ENCODE measurements at places on chromosomes 1 and 21.

GRCh38 chr1:47399138-47399845, 16.8 kb upstream of the FOXE3 start:
- ATAC-seq, result peak; percentile 72

- no peak for ATAC-seq
These were observed 9.8 kb downstream of the RGS8 start for GRCh38 chr1:182674346-182675246.

DNA sequence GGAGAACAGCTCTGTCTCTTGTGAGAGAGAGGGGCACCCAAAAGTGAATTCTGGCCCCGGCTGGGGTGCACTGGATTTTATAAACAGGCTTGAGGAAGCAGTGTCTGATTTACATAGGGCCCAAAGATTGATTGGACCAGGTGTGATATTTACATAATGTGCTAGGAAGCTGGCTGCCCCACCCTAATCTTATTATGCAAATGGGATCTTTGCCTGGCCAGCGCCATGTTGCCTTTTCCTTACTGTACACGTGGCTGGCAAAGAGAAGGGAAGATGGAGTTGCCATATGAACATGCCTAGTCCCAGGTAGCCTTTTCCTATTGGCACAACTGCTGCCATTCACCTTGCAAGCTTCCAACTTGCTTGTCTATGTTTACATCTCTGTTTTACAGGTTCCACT, 29.0 kb upstream of the CFHR4 start:
- ATAC-seq, result no peak

- ATAC-seq, result peak; percentile 2
These were observed 465 bp downstream of the HUNK start for GRCh38 chr21:31873275-31873695.

DNA sequence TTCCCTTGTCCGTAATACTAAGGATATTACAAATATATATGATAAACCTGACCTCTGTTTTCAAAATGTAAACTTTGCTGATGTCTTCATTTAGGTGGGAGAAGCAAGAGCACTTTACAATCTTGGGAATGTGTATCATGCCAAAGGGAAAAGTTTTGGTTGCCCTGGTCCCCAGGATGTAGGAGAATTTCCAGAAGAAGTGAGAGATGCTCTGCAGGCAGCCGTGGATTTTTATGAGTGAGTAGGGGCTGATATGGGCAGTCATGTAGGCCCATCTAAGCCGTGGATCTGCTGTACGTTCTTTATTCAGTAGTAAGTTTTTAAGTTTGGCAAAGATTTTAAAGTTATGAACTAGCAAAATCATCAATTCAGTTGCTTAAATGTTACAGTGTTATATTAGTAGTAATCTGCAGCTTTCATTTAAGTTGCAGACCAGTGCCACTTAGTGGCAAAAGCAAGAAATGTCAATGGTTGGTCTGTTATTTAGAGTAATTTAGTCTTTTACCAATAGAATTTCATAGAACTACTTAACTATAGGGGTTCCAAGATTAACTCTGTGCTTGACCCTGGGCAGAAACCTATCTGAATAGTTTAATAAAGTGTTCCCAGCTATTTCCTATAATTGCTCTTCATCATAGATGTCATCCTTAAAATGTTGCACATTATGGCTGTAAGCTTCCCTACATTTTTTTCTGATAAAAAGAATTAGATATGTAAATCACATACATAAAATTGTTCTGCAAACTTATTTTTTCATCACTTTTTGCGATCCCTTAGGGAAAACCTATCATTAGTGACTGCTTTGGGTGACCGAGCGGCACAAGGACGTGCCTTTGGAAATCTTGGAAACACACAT, 21.3 kb downstream of the GPSM2 start:
- ATAC-seq, result no peak

DNA sequence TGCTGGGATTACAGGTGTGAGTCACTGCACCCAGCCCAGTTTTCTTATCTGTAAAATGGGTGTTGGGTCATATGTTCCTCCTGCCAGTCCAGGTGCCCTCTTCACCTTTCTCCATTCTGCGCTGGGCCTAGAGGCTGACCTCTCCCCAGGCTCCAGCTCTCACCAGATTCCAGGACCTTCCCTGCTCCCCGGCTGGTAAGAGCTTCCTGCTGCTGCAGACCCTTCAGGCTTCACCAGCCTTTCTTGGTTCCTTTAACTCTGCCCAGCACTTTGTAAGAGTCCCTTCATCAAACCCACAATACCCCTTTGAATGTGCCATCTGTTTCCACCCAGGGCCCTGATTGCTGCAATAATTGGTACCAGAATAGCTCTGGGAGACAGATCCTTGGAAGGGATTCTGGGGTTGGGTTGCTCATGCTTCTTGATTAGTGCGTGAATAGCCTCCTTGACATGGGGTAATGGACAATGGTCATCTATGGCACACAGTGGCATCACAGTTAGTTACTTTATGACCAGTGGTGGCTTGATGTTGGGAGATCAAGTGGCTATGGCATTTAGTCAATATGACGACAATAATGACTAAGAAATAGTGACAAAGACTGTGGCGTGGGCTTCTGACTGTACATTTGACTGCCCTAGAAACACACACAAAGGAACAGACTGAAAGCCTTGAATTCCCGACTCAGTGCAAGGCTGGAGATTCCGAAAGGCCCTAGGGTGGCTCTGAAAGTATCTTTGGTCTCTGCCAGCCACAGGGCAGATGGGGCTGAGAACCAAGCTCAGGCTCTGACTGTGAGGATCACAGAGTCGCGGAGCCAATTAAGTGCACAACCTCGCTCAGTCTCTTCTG, 67.3 kb downstream of the SLC9A1 start:
- ATAC-seq, result no peak

Measured in stimulated activated memory B cell treated with anti-CD40 and anti-IgM and Interleukin-4, amounts not matched to agents 10 μg/mL and 1 μg/mL and 100 μg/mL, for 72 hours (primary cell).